D721Med (cell line): ENCODE measurements at places on chromosomes 2 and 18.

- DNase-seq, result no peak
These were observed 45.5 kb downstream of the CERS6 start for GRCh38 chr2:168501466-168502065.

DNA sequence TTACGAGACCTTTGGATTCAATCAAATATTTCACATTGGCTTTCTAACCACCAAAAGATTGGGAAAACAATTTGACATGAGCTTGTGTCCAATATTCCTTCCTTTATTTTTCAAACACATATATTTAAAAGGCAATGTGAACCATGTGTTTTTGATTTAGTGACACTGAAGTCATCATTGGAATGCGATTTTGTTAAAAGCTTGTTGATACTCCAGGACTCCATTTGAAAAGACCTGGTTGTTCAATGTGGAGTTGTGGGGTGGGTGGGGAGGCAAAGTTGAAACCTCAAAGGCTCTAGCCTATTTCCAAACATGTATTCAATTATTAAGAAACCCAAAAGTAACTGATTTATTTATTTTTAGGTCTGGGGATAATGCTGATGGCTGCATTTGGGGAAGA is 114.1 kb upstream of the TRIB2 start:
- no peak for DNase-seq

- no peak for DNase-seq
These were observed 562.9 kb downstream of the ARHGAP15 start for GRCh38 chr2:143692162-143692561.

DNA sequence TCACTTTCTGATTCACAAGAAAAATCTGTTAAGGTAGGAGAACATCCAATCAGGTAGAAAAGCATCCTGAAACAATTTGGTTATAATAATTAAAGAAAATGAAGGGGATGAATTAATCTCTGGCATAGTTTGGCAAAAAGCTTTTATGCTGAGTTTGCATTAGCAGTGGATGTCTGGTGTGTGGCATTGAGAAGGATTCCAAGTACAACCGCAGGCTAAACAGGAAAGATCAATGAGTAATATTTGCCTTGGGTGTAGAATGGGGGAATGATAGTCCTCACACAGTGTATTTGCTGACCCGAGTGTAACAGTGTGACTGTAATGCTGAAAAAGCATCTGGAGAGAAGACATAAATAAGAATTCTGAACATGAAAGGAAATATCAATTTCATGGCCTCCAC is 68.3 kb upstream of the SESTD1 start:
- no peak for DNase-seq

- no peak for DNase-seq
These were observed 237.3 kb upstream of the THUMPD2 start for GRCh38 chr2:40016151-40016885.

- DNase-seq, result no peak
These were observed 234.9 kb downstream of the TFCP2L1 start for GRCh38 chr2:121049950-121050585.

DNA sequence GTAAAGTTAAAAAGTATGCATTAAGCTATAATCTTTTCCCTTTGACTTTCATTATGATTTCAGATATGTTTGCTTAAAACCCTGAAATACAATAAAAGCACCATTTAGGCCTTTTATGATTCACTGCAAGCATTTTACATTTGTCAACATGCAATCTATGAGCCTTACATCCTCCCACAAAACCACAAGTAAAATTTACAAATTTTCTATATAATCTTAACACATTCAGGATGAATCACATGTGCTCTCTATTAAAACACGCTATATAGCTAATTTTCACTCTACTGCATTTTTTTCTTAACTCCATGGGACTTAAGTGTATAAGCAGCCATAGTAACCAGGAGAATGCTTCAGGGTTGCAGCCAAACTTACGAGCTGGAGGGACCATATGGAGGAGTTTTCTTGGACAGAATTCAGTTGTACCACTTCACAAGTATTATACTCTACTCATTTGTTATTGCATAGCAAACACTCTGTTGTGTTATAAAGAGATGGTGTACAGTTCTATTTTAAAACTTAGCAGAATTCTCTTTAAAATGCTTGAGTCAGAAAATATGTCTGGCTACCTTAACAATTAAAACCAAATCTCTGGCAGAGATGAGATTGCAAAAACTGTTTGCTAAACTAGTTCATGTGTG is 293.2 kb downstream of the ALK start:
- no peak for DNase-seq

- no peak for DNase-seq
These were observed 53.3 kb downstream of the GULP1 start for GRCh38 chr2:188345020-188345419.

- DNase-seq, result no peak
These were observed 104.9 kb downstream of the ASAP2 start for GRCh38 chr2:9311488-9311887.

DNA sequence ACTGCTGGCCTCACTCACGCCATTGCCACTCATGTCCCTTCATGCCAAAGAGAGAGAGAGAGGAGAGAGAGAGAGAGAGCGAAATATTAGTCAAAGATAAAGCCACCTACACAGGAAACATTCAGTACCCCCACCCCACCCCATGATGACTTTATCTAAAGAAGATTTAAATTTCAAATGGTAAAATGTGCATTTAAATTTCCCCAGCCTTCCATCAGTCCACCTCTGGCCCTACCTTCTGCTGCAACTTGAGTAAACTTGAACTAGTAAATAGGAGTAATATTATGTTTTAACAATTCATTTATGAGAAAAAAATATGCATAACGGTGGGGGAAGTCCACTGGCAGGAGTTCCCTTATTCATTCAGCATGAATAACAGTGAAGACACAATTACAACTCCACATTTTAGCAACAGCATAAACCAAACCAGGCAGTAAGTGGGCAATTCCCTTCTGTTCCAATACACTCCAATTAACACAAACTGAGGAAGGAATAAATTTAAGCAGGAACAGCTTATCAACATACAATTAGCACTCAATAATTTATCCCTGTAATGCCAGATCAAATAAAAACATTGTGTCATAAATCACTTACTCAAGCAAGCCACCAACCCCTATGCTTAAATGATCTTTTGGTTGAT is 264.2 kb downstream of the LNPK start:
- DNase-seq, result no peak

GRCh38 chr2:16553226-16553625 is 112.4 kb downstream of the CYRIA start:
- DNase-seq, result no peak

DNA sequence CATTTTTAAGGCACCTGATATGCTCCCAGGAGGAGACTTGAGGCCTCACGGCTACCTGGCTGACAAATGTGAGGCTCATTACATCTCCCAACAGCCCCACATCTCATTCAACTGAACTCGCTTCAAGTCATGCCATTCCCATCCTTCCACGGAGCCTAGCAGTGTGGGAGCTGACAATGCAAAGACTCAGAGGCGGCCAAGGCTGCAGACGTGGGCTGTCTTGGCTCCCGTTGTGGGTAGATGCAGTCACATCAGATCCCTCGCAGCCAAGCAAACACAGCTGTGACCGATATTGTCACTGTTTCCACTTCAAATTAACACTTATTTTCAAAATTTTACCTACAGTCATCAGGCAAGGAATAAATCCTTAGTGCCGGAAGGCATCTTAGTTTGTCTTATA is 64.0 kb upstream of the TRIB2 start:
- DNase-seq, result no peak

DNA sequence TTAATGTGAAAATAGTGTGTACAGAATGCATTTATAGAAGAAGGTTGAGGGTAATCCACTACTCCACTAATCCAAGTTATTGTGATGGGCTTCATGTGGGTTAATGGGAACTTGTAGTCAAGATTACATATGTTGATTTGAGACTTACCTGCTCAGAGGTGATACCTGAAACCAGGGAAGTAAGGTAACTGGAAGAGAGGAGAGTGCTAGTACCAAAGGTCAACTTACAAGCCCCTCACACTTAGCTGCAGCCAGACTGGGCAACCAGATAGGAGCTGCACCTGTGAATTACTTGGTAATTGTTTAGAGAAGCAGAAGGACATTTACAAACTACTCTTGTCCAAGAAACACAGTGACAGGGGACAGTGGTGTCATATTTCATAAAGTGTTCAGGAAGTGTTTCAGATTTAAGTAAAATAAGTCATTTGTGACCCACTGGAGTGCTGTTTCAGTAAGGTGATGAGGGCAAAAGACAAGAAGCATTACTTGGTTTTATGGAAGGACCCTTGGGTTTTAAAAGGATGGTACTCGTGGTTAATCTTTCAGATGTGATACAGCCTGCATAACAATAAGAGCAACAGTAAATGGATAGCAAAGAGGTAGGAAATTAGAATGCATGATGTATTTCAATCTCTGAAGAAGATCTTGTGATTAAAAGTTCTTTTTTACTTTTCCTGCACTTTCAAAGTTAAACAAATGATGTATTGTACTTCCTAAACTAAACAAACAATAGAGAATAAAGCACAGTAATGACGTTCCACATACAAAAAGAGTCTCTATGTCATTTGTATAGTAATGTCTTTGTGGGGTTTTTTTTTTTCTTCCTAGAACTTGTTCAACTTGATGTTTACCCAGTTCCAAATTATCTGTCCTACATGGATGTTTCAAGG is 189.3 kb downstream of the PHLPP1 start:
- no peak for DNase-seq

DNA sequence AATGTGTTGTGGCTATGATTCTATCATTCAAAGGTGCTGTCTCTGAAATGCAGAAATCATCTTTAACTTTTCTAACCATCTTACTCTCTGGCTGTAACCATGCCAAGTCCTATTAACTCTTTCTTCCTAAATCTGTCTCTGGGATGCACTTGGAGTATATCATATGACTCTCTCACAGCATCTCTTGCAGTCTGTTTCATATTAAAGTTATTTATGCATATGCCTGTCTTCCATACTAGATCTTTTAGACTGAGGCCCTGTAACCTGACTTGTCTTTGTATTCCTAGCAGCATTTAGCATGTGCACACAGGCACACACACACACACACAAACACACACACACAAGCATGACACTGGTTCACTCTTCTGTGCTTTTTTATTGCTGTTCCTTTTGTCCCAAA is 320.6 kb downstream of the ETAA1 start:
- no peak for DNase-seq

- DNase-seq, result no peak
These were observed 37.7 kb upstream of the CNGA3 start for GRCh38 chr2:98308532-98308931.
